ENCODE measurements at places on chromosomes 4 and X.
A peak's percentile ranks its signal among the peaks of the same experiment; 100 is the strongest.

- H3K36me3 ChIP-seq = no peaks in the 10 kb centered on the region
- H3K4me3 ChIP-seq = no peak overlapping the region
- DNase-seq = no peak
- no peak overlapping the region for H3K27ac ChIP-seq
- H3K4me1 ChIP-seq = no peaks in the 10 kb centered on the region
These were observed 38.2 kb downstream of the C4orf50 start for GRCh38 chr4:5979981-5980380.

GRCh38 chr4:128812442-128813235 lies 3.1 kb downstream of the JADE1 start:
- H3K27ac ChIP-seq = peak overlapping the region; percentile 89
- peaks cover 20% of the 10 kb centered on the region for H3K4me1 ChIP-seq
- H3K4me3 ChIP-seq = peak overlapping the region; percentile 80
- no peak for DNase-seq
- H3K27me3 ChIP-seq = no peaks in the 10 kb centered on the region

GRCh38 chrX:115449742-115450141 lies 111.2 kb upstream of the PLS3 start:
- no peak overlapping the region for H3K27ac ChIP-seq
- H3K27me3 ChIP-seq = no peaks in the 10 kb centered on the region
- H3K4me1 ChIP-seq = no peaks in the 10 kb centered on the region
- no peak for DNase-seq
- H3K4me3 ChIP-seq = no peak overlapping the region

GRCh38 chrX:151902813-151903591 lies 9.7 kb upstream of the MAGEA4 start:
- no peaks in the 10 kb centered on the region for H3K4me1 ChIP-seq
- H3K4me3 ChIP-seq = no peak overlapping the region
- H3K27ac ChIP-seq = no peak overlapping the region
- no peak for DNase-seq

DNA sequence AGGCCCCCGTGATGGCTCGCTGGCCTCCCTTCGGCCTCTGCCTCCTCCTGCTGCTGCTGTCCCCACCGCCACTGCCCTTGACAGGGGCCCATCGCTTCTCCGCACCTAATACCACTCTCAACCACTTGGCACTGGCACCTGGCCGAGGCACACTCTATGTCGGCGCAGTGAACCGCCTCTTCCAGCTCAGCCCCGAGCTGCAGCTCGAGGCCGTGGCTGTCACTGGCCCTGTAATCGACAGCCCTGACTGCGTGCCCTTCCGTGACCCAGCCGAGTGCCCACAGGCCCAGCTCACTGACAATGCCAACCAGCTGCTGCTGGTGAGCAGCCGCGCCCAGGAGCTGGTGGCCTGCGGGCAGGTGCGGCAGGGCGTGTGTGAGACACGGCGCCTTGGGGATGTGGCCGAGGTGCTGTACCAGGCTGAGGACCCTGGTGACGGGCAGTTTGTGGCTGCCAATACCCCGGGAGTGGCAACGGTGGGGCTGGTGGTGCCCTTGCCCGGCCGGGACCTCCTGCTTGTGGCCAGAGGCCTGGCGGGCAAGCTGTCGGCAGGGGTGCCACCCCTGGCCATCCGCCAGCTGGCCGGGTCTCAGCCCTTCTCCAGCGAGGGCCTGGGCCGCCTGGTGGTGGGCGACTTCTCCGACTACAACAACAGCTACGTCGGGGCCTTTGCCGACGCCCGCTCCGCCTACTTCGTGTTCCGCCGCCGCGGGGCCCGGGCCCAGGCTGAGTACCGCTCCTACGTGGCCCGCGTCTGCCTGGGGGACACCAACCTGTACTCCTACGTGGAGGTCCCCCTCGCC lies 3.0 kb downstream of the PLXNB3 start:
- H3K27ac ChIP-seq = no peak overlapping the region
- H3K4me1 ChIP-seq = peaks cover 30% of the 10 kb centered on the region
- DNase-seq = no peak
- no peak overlapping the region for H3K4me3 ChIP-seq

DNA sequence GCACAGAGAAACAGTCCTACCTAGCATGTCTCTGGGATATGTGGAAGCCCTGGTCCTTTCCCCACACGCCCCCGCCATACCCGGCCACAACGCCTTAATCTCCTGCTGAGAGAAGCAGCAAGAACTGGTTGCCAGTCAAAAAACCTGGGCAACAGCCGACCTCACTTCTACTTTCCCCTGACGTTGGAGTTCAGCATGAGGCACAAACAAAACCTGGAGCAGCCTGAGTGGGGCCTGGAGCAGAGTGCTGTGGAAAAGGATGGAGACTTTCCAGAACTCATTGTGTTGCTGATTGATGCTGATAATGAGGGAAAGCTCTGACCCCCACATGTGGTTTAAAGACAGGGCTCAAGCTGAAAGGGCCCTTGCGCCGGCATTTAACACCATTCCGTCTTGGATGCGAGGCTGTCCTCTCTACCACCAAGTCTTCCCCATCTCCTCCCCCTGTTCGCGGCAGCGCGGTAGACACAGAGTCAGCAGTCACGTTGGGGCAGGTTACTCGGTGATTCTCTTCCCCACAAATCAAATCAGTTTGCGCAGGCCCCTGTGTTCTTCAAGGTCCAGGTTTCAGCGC lies 666 bp downstream of the CCDC158 start:
- H3K36me3 ChIP-seq = no peaks in the 10 kb centered on the region
- no peaks in the 10 kb centered on the region for H3K27me3 ChIP-seq
- peaks cover 16% of the 10 kb centered on the region for H3K4me1 ChIP-seq
- H3K4me3 ChIP-seq = peak overlapping the region; percentile 80
- H3K27ac ChIP-seq = no peak overlapping the region

GRCh38 chrX:137430301-137430700 lies 135.6 kb upstream of the ZIC3 start:
- peaks cover 5% of the 10 kb centered on the region for H3K27me3 ChIP-seq
- peaks cover 14% of the 10 kb centered on the region for H3K4me1 ChIP-seq
- no peaks in the 10 kb centered on the region for H3K36me3 ChIP-seq
- H3K27ac ChIP-seq = no peak overlapping the region
- no peak overlapping the region for H3K4me3 ChIP-seq
